Activated CD8-positive, alpha-beta T cell treated with anti-CD3 and anti-CD28 coated beads for 36 hours (primary cell): ENCODE measurements at places on chromosomes 2 and 18. TPM values are rescaled to one million over a fixed set of nuclear protein-coding genes. Genes with fewer than 3 reads are reported as not detected.
A peak's percentile ranks its signal among the peaks of the same experiment; 100 is the strongest.

GRCh38 chr2:173077506-173078177, 2.0 kb downstream of the MAP3K20 start:
- no peak for DNase-seq

- peak; percentile 68 for DNase-seq
Measured at GRCh38 chr2:98730707-98731040, 258 bp downstream of the MGAT4A start.

DNA sequence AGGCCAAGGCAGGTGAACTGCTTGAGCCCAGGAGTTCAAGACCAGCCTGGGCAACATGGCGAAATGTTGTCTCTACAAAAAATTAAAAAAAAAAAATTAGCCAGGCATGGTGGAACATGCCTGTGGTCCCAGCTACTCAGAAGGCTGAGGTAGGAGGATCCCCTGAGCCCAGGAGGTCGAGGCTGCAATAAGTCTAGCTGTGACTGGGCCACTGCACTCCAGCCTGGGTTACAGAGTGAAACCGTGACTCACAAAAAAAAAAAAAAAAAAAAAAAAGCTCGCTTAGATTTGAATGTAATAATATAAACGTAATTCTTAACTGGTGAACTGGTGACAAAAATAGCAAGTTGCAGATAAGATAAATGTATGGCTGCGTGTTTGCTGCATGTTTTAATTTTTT, 56.5 kb downstream of the TFCP2L1 start:
- no peak for DNase-seq

DNA sequence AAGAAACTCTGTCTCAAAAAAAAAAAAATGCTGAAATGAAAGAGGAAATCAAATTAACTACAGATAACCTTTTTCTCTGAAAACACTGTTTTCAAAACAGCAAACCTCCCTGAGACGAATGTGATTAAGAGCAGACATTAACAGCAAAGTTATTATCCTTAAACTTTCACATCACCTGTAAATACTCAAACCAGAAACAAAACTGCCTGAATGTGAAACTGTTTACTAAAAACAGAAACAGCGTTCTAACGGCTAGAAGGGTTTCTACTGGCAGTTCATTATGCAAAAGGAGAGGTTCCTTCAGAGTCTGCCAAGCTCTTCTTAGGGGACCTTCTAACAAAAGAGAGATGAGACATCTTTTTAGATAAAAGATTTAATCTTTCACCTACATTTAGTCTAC, 45.9 kb downstream of the PNO1 start:
- DNase-seq: no peak

- DNase-seq: no peak
Measured at GRCh38 chr18:44601447-44601846, 79.2 kb upstream of the SETBP1 start.

DNA sequence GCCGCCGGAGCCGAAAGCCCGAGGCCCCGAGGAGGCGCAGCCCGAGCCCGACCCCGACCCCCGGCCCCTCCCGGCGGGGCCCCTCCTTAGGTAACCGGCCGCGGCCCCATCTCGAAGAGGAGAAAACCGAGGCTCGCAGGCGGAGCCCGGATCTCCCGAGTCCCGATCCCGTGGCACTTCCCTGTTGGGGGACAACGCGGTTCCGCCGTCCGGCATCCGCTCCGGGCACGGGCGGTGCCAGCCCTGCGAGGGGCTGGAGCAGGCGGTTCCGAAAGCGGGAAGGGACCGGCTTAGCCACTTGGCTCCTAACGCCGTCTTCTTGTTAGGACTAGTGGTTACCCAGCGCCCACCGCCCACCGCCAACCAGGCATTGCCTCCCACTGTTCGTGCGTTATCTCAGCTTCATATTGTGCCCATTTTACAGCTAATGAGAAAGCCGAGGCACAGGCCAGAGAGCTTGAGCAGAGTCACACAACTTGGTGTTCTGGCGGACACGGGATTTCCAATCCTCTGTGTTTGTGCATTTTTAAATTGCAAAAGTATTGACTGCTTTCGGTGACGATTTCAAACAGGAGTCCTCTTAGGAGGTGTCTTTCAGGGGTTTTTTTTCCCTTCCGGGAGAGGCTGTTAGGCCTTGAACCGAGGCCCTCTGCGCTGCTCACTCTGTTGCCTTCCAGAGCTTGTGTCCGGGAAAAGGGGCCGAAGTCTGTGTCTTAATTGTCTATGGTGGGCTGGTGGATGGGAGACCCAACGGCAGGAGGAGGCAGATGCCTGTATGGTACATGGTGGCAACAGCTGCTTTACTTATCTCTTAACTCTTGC, 562 bp downstream of the CENPA start:
- peak; percentile 46 for DNase-seq

- no peak for DNase-seq
Measured at GRCh38 chr2:60979231-60979630, 38.3 kb upstream of the PEX13 start.

- no peak for DNase-seq
Measured at GRCh38 chr2:138274421-138275291, 226.9 kb upstream of the SPOPL start.

- DNase-seq: no peak
Measured at GRCh38 chr2:233387667-233388528, 33.6 kb downstream of the DGKD start.

NTSR2 gene
- total RNA-seq: not detected

MAP3K19 gene
- total RNA-seq: not detected

RGPD8 gene
- 13.6 TPM for total RNA-seq
